ENCODE measurements at places on chromosomes 16 and 17.

- no peak for DNase-seq
These were observed 5.0 kb upstream of the BCL6B start for GRCh38 chr17:7017827-7018200.

GRCh38 chr16:21158208-21159110 is at the start of gene LDAF1:
LDAF1 (plus strand) TSS chr16:21158674; CDS start chr16:21161183, 2,509 bp downstream.
- DNase-seq = peak; percentile 78

DNA sequence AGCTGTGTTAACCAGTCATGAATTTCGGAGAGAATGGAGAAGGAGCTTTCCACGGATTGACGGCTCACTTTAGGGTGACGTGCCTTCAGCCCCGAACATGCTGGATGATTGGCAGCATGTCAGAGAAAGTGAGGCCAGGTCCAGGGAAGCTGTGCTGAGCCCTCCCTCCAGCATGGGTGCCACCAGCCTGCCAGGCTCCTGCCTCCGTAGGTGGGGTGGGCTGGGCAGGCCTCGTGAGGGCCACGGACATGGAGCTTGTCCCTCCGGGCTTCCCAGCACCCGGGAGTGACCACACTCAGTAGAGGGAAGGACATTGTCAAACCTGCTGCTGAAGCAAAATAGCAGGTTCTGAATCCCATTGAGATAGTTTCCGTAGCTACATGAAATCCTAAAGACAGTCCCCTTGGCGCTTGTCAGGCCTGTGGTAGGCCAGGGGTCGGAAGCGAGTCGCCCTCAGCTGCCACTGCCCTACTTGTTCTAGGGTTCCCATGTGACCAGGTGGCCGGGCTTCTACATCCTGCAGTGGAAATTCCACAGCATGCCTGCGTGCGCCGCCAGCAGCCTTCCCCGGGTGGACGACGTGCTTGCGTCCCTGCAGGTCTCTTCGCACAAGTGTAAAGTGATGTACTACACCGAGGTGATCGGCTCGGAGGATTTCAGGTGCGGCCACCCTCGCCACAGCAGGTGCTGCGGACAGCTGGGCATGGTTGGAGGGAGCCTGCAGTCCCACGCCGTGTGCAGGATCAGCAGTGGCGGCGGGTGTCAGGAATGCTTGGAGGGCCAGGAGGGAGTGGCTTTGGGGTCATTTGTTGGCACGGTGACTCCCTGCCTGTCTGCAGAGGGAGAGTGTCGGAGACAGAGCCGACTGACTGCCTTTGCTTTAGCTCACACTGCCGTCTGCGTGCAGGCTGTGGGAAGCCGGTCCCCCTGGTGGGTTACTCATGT is 72.3 kb downstream of the SEC14L1 start:
- no peak for DNase-seq

GRCh38 chr16:68081861-68082628 is 3.1 kb upstream of the NFATC3 start:
- no peak for DNase-seq

DNA sequence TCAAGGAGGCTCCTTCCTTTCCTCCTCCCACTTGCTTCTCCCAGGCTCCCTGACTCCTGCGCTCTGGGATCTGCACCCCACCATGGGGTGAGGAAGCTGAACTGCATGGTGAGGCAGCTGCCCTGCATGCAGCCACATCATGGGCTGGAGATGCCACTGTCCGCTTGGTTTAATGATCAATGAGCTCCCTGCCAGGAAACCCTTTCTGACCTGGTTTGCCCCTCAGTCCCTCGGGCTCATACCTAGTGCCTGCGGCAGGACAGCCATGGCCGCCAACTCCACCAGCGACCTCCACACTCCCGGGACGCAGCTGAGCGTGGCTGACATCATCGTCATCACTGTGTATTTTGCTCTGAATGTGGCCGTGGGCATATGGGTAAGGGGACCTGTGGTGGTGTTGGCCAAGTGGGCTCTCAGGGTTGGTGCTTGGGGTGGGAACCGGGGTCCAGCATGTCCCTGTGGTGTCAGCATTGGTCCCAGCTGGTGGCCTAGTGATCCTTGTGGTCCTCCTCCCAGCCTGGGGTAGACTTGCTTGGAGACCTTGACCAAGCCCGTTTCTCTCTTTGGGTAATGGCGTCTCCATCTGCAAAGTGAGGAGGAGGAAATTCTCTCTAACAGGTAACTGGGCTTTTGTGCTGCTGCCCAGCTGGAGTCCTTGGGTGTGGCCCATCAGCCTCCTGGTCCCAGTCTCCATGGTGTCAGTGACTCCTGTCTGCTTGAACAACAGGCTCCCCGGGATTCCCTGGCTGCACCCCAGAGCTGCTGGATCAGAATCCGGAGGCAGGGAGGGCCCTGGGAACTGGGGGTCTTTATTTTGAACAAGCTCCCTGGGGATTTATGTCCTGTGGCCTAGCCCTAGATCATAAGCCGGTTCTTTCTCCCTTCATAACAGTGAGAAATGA is at the start of gene SLC5A10:
TSS of gene SLC5A10 (plus strand) at position 225 of the 902 bp plus-strand sequence. CDS start at position 266, 41 bp downstream.
- DNase-seq = no peak

DNA sequence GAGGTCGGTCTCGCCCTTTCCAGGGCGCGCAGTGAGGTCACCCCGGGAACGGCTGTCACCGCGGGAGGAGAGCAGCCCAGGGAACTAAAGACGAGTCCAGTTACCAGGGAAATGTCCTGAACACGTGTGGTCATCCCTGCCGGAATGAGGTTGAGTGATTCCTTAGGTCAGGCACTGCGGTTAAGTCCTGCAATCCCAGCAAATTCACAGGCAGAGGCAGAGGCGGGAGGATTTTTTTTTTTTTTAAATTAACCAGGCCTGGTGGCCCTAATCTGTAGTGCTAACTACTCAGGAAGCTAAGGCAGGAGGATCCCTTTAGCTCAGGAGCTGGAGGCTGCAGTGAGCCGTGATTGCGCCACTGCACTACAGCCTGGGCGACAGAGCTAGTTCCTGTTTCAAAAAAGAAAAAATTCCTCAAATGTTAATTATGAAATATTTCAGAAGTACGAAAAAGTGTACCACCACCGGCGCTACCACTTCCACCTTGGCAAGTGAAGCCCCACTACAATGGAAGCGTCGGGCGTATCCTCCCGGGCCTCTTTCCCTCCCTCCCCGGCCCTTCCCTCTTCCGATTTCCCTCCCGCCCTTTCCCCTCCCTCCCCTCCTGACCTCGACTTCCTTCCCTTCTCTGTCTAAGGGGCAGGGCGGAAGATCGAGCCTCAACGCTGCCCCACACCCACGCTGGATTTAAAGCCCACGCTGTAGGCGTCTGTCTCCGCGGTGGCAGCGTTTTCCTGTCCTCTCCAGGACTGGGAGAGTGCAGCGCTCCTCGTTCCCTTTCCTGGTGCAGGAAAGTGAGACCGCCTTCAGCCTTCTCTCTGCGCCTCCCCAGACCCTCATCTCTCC is 27.3 kb downstream of the SLFN11 start:
- peak; percentile 56 for DNase-seq

- no peak for DNase-seq
These were observed 30.9 kb upstream of the HLF start for GRCh38 chr17:55233840-55234239.

GRCh38 chr17:73984941-73985340 is 218.5 kb upstream of the RPL38 start:
- no peak for DNase-seq

GRCh38 chr16:68128577-68129305 is 43.6 kb downstream of the NFATC3 start:
- DNase-seq = peak; percentile 48

DNA sequence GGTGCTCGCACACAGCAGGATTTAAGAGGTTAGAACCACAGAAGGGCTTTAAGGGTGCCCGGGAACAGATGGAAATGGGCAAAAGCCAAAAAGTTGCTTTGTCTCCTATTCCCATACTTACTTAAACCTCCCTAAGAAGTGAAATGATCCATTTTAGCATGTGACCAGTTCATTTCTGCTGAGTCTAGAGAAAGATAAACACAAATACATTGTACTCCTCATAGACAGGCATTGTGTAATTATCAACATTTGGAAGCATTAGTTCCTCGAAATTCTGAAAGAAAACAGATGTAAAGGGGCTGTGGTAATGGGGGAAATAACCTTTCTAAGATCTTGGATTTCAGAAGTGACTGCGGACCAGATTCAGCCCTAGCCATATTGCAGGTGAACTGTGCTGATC is 178.3 kb downstream of the CYB561 start:
- no peak for DNase-seq

- no peak for DNase-seq
These were observed 169.9 kb downstream of the MSI2 start for GRCh38 chr17:57425903-57426880.

DNA sequence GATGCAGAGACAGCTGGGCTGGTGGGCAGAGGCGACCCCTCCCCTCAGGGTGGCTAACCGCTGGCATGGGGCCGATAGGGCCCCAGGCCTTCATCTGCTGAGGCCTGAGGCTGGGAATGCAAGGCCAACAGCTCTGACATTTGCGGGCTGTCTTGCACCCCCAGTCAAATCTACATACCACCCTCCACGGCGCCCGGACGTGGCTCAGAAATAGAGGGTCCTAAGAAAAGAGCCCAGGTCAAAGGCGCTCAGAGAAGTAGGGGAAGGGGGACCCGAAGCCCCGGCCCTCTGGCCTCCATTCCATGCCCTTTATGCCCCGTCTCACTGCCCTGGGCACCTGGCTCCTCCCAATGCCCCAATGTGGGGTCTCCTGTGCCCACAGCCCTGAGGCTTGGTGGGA is 142.3 kb downstream of the C16orf78 start:
- DNase-seq = no peak

DNA sequence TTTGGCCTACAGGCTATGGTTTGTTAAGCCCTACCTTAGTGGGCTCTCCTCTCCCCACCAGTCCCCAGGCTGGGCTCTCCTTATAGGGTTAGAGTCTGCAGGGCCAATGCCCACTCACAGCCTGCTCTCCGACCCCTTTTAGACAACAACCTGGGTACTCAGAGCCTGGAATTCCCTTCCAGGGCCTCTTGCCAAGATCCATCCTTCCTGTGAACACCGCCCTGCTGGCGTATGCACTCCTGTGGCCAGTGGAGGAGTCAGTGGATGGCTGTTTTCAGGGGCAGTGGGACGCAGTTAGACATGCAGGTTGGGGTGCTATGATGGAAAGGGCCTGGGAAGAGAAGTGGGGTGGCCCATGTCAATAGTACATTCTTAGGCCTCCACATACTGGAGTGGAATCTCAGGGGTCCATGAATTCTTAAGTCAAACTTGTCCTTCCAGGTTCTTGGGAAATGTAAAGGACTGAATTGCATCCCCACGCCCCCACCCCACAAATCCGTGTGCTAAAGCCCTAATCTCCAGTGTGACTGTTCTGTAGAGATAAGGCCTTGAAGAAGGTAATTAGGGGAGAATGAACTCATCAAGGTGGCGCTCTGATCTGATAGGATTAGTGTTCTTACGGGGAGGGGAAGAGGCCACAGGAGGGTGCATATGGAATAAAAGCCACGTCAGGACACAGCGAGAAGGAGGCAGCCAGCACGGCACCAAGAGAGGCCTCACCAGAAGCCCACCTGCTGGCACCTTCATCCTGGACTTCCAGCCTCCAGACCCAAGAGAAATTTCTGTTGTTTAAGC is 81.6 kb upstream of the CACNG5 start:
- DNase-seq = no peak

- DNase-seq = no peak
These were observed 45.1 kb upstream of the NOS2 start for GRCh38 chr17:27845264-27846041.

- peak; percentile 33 for DNase-seq
These were observed 24.2 kb downstream of the ZNF652 start for GRCh38 chr17:49337884-49338283.

DNA sequence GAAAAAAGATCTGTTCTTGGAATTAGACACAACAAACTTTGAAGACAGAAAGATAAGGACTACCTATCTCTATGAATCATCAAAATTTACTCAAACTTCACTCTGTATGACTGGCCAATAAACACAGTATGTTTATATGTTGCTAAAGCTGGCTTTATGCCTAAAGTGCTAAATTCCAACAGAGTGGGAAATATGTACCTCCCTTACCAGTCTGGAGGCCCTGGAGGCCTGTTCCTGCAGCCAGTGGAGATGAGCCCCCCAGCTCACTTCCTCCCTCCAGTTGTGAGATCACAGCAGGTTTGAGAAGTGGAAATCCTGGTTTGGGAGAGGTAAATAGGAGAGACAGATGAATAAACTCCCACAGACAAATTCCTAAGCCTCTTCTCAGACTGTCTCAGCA is 9.0 kb downstream of the ZNF23 start:
- no peak for DNase-seq

GRCh38 chr16:8600144-8600775 is 9.9 kb upstream of the TMEM114 start:
- no peak for DNase-seq

GRCh38 chr16:30406795-30407101 is 658 bp upstream of the ZNF771 start:
- DNase-seq = no peak

DNA sequence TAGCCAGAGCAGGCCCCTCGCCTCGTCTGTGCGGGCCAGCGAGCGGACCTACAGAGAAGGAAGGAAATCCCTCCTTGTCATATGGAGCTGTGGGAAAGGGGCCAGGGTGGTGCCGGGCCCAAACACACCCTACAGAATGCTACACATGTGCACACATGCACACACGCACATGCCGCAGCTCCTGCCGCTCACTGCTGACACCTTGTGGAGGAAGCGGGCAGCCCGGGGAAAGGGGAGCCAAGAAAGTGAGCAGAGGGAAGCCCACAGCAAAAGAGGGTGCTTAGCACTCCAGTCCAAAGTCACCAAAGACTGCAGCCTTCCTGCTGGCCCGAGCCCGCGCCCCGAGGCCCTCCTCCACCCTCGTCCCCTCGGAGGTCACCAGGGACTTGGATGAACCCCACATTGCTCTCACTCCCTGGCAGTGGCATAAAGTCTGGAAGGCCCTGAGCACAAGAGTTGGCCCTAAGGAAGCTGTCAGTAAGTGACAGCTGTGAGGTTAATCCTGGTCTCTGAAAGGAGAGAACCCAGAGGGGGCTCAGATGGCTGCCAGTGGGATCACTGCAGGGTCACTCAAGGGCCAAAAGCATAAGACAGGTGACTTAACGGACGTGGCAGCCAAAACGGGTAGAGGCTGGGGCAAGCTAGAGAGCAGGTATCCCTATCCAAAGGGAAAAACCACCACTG is 68.2 kb downstream of the MYO18A start:
- DNase-seq = peak; percentile 64

DNA sequence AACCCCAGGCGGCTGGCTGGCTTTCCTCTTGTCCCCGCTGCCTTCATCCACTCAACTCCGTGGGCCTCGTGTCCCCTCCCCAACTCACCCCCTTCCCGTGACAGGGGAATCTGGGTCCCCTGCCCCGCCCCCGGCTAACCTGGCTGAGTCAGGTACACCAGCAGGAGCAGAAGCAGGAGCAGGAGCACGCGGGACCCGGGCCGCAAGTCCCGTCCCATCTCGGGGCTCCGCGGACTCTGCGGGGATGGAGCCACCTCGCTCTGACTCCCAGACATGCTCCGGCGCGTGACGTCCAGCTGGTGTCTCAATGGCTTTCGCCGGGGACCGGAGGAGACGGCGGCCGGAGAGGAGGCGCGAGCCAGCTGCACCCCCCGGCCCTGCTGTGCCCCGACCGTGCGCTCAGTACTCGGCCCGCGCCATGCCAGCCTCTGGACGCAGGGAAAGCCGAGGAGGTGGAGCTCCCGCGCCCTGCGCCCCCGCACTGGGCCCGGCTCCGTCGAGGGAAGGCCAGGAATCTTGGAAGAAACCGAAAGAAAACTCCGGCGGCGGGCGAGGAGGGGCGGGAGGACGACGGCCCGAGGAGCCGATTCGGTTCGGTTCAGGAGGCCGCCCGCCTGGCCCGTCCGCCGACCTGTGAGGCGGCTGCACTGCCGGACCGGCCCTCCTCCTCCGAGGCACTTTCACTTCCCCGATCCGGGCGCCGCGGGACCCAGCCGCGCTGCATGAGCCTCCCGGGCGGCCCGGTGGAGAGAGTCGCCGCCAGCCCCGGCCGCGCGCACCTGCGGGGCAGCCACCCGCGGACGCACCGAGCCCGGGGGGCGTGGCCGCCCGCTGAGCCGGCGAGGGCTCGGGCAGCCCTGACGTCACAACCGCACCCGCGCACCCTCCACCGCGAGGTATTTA is at the start of the genes CXCL16 and ZMYND15:
TSS of gene CXCL16 (minus strand) at position 807 of the 903 bp plus-strand sequence. CDS start at position 218, 589 bp downstream.
TSS of gene ZMYND15 (plus strand) at position 712 of the 903 bp plus-strand sequence. CDS start 716 bp downstream, outside the sequence.
- DNase-seq = peak; percentile 10
